ENCODE measurements at places on chromosomes 13 and 19.

- DNase-seq = no peak
Measured at GRCh38 chr19:10518444-10519361, 1.5 kb upstream of the S1PR5 start.

- DNase-seq = peak; percentile 95
Measured at GRCh38 chr13:105139380-105140285, 1395.8 kb downstream of the EFNB2 start.

DNA sequence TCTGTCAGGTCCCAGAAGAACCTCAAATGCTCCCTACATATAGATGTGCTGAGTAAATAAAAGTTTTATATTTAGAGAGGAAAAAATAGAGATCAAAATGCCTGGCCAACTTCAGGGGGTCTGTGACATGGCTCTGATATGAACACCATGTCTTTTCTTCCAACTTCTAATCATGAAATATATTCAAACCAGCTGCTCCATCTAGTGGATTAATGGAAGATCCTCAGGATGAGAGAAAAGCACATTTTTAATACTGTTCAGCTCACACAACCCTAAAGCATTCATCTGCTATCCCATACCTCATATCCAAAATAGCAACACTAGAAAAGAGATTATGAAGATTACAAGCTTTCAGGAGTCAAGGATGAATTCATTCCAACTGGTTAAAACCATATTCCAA lies 56.0 kb upstream of the DOCK9 start:
- peak; percentile 66 for DNase-seq

- no peak for DNase-seq
Measured at GRCh38 chr19:13848340-13848677, 28.6 kb upstream of the NANOS3 start.

DNA sequence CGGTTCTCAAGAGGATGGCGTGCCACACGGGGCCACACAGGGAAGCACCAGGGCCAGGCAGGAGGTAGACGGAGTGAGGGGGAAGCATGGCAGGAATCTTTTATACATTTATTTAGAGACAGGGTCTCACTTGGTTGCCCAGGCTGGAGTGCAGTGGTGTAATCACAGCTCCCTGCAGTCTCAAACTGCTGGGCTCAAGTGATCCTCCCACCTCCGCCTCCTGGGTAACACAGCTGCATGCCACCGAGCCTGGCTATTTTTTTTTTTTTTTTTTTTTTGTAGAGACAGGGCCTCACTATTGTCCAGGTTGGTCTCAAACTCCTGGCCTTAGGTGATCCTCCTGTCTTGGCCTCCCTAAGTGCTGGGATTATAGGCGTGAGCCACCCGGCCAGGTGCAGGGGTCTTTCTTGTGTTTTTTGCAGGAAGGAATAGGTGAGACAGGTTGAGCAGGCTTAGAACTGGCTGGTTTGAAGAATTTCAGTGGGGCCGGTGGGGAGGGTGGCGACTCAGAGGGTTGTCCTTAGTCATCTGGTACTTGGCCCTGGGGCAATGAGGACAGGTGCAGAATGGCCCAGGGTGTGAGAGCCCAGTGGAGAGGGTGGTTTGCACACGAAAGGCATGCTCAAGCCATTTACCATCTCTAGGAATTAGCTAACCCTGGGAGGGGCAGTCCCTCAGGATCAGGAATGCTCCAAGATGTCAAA lies 7.6 kb downstream of the SSC5D start:
- DNase-seq = no peak

GRCh38 chr19:11856596-11857250 lies 8.2 kb downstream of the ZNF439 start:
- DNase-seq = no peak

DNA sequence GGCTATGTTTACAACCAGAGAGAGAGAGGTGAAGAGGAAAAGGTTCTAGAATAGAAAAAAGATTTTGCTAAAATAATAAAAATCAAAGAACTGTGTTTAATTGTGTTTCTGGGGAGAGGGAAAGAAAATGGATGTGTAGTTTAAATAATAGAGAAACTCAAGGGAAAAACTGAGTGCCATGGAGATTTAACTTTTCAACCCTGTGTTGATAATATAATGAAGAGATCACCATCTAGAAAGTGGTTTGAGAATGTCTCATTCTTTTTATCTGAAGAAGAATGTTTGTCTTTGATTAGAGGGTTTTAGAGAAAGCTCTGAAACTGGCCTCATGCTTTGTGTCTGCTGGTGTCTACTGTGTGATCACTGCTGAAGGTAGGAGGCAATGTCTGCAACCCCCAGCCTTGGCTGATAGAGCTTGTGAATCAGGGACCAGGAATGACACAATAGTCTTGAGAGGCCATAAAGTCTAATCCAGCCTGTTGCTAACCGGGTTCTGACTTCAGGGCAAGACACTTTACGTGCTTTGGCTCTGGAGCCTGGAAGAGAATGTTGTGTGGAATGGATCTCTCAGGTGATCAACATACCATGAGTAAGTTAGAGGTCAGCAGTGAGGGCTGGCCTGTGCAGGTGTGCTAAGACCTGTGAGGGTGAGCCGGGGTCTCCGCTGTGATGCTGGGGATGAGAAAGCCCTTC lies 5.4 kb downstream of the COL4A2 start:
- DNase-seq = no peak

DNA sequence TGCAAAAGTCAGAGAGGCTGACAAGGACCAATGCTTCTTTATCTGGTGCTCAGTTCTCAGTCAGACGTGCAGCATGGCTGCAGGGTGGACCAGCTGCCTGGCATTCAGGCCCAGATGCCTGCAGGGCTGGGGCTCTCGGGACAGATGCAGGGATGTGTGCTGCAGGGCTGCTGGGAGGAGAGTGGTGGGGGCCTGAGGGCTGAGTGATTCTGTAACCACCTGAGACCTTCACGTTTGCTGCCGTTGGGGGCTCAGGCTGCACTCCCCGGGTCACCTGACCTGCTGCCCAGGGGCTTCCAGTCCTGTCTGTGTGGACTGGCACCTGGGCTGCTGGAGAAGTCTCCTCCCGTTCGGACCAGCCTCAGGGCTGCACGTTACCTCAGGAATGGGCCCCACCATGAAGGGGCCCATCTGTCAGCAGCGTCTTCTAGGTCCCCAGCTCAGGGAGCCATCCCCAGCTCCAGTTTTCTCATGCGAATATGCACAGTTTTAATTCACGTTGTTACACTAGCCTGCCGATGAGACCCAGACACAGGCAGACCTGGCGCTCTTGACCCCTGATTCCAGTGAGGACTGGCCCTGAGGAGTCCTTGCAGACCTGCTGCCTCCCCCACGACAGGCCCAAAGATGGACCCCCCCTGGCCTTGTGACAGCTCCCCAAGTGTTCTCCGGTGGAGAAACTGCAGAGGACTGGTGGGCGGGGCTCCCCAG lies 16.9 kb downstream of the KCTD15 start:
- DNase-seq = no peak

DNA sequence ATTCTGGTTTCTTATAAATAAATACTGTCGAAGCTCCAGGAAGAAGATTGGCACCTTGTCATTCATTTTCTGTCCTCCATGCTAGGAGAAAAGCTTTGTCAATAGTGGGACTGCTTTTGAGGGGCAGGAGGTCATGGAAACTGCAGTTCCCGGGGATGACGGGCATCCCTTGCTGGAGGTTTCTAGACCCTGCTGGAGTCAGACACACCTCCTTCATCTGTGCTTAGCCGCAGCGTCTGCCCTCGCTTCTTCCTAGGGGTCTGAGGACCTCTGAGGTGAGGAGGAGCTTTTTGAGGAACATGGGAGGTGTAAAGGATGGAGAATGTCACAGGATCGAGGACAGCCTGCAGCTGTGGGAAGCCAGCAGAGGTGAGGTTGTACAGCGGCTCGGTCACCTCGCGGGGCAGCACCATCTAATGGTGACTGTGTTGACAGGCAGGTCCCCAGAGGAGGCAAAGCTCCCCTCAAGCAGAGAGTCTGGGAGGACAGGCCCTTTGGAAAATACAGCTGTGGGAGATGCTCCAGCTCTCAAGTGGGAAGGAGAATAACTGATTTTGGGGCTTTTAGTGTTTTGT lies 172.7 kb upstream of the RNF113B start:
- DNase-seq = no peak

GRCh38 chr13:95217920-95218830 lies 83.1 kb downstream of the ABCC4 start:
- DNase-seq = no peak

DNA sequence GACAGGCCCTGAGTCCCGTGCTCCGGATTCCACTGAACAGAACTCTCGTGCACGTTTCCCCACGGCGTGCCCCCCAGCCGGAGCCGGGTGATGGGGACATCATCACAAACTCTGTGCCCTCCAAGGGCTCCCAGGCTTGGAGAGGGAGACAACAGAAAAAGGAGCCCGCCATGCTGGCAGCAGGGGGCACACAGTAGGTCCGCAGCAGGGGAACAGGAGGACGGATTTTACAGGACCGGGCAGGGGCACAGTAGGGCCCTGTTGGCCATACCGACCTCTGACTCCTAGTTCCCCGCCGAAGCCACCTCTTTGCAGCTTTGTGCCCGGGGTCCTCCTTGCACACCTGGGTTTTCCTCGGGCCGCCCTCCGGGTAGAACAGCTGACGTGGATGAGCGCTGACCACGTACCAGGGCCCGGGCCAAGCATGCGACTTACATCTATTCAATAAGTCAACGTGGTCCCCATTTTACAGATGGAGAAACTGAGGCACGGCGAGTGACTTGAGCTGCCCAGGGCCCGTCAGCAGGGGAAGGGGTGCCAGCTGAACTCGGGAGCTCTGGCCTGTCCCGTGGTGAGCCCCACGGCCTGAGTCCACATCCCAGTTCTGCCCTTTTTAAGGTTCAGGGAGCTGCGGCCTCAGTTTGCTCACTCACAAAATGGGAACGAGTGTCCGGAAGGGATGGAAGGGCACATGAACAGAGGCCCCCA lies 10.2 kb upstream of the ONECUT3 start:
- DNase-seq = no peak

DNA sequence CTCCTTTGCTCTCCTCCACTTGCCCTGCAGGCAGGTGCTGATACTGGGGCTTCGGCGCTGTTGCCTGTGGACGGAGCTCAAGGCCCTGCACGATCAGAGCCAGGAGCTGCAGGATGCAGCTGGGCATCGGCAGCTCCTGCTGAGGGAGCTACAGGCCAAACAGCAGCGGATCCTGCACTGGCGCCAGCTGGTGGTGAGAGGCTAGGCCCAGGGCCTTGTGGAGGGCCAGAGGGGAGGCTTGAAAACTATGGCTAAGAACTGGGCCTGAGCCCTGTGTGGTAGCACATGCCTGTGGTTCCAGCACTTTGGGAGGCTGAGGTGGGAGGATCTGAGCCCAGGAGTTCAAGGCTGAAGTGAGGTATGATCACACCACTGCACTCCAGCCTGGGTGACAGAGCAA lies 6.3 kb downstream of the HAUS5 start:
- DNase-seq = no peak

DNA sequence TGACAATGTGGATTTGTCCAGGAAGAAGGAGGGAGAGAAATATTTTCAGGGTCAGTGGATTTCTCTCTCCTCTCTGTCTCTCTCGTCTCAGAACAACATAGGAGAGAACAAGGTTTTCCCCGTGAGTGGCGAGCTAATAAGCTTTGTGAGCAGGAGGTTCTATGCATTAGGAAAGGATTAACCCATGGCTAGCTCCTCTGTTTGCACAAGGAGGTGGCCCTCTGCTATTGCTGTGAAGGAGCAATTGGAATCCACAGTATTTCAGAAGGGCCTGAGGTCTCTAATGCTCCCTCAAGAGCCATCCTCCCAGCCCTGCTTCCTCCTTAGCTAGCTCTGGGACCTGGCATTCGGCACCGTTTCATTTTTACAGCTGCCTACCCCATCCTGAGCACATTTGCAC lies 288.9 kb upstream of the MAB21L1 start:
- DNase-seq = no peak

DNA sequence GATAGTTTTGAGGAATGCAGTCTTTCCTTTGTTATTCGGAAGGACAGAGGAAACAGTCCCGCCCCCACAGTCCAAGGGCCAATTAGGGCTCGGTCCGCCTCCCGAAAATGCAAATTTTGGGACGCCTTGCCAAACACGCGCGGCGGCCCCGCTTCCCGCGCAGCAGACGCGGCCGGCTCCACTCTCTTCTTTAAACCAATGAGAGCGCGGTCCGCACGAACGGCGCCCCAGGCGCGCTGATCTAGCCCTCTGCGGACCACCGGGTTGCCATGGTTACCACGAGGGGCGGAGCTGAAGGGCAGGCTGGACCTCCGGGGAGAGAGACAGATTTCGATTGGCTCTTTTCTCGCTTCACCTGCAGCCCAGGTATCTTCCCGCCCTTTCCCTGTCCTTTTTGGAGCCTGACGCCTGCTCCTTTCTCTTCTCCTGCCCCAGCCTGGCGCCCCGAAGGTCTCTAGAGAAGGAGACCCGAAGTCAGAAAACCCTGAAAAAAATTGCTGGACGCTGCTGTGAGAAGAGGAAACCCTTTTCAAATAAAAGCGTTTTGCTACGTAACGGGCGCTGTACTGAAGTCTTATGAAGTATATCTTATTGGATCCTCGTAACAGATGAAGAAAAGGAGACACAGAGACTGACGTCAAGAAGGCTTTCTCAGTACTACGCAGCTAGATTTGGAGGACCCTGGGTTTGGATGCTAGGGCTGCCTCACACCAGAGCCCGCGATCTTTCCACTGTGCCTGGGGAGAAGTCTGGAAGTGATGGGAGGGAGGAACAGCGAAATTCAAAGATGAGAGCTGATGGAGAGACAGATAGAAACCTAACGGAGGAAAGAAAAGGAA lies 2.0 kb downstream of the PTH2 start:
- peak; percentile 61 for DNase-seq

GRCh38 chr13:23518231-23518630 lies 52.0 kb upstream of the TNFRSF19 start:
- no peak for DNase-seq

DNA sequence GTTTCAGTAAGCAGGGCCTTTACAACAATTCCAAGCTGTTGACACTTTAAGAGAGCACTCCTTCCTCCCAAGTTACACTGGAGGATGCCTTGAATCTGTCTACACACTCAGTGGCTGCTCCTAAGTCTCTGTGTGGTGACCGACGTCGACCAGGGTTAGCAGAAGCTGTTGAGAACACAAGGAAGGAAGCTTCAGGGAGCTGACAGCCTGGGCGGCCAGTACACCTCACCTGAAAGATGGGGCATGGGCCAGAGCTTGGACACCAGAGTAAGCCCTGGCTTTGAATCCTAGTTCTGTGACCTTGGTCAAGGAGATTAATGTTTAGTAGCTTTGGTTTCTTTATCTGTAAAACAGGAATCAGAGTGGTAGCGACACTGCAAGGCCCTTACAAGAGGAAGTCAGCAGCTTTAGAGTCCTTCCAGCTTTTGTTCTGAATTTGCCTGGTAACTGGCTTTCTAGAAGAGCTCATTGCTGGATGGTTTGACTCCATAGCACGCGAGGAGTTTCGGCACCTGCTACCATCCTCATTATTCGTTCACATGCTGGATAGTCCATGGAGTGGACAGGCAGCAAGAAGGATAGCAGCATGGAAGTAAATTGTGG lies 214.2 kb downstream of the FGF9 start:
- peak; percentile 43 for DNase-seq

GRCh38 chr19:7833225-7834099 lies 3.4 kb downstream of the EVI5L start:
- no peak for DNase-seq

GRCh38 chr19:12034198-12034597 lies 1.3 kb downstream of the ZNF433 start:
- peak; percentile 57 for DNase-seq

DNA sequence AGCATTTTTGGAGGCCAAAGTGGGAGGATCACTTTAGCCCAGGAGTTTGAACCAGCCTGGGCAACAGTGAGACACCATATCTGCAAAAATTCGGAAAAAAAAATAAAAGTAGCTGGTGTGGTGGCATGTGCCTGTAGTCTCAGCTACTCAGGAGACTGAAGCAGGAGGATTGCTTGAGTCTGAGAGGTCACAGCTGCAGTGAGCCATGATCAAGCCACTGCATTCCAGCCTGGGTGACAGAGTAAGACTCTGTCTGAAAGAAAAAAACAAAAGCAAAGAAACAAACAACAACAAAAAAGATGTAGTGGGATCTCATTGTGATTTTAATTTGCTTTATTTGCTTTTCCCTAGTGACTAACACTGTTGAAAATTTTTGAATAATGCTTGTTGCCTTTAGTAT lies 394.7 kb upstream of the KLHL1 start:
- no peak for DNase-seq
